ENCODE measurements at places on chromosomes 2 and 18.

GRCh38 chr2:72982781-72983499 is 65.6 kb downstream of the EMX1 start:
- DNase-seq = no peak

DNA sequence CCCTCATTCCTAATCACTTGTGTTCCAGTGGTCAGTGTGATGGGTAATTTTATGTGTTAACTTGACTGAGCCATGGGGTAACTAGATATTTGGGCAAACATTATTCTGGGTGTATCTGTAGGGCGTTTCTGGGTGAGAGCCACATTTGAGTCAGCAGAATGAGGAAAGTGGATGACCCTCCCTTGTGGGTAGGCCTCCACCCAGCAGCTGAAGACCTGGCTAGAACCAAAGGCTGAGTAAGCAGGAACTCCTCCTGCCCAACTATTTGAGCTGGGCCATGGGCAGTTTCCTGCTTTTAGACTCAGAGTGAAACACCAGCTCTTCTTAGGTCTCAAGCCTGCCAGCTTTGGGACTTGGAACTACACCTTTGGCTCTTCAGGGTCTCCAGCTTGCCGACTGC is 141.8 kb downstream of the ACKR3 start:
- no peak for DNase-seq

GRCh38 chr2:39377226-39377939 is 59.7 kb downstream of the MAP4K3 start:
- DNase-seq = no peak

- no peak for DNase-seq
Observed at GRCh38 chr2:23460228-23460627, 75.2 kb downstream of the KLHL29 start.

- DNase-seq = no peak
Observed at GRCh38 chr2:119204525-119204924, 19.1 kb upstream of the STEAP3 start.

DNA sequence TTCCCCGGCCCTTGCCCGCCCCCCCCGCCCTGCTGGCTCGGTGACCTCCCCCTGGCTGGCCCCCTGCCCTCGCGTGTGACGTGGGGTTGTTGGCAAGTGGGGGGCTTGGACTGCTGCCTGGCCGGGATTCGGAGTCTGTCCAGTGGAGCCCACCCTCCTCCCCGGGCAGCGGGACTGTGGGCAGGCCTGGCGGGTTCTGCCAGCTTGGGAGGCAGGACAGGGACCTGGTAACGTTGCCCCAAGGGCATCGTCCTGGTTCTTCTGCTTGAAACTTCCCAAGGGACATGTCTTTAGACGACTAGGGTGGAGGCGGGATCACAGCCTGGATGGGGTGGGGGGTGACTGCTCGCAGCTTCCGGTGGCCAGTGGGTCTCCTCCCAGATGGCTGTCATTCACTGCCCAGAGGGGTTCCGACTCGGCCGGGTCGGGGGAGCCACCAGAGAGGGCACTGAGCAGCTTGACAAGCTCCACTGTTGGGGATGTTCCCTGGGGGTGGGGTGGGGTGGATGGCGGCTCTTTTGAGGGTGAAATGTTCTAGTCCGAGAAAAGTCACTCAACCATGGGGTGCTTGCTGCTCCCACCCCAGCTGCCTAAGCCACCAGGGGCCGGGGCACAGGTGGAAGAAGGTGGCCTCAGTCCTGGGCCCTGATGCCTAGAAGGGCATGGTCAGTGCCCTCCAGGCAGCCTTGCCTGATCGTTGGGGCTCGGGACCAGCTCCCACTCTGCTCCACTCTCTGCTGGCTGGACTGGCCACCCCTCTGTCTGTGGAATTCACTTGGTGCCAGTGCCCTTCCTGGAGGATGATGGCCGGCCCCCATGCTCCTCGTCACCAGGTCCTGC is 4.3 kb upstream of the HS6ST1 start:
- DNase-seq = peak; percentile 16

GRCh38 chr2:150663143-150663542 is 175.7 kb upstream of the RND3 start:
- DNase-seq = no peak

- no peak for DNase-seq
Observed at GRCh38 chr18:63997041-63997440, 27.2 kb downstream of the SERPINB8 start.

GRCh38 chr2:236956641-236957040 is 129.0 kb upstream of the COPS8 start:
- no peak for DNase-seq

- no peak for DNase-seq
Observed at GRCh38 chr2:172233987-172234715, 131.5 kb upstream of the DLX2 start.

DNA sequence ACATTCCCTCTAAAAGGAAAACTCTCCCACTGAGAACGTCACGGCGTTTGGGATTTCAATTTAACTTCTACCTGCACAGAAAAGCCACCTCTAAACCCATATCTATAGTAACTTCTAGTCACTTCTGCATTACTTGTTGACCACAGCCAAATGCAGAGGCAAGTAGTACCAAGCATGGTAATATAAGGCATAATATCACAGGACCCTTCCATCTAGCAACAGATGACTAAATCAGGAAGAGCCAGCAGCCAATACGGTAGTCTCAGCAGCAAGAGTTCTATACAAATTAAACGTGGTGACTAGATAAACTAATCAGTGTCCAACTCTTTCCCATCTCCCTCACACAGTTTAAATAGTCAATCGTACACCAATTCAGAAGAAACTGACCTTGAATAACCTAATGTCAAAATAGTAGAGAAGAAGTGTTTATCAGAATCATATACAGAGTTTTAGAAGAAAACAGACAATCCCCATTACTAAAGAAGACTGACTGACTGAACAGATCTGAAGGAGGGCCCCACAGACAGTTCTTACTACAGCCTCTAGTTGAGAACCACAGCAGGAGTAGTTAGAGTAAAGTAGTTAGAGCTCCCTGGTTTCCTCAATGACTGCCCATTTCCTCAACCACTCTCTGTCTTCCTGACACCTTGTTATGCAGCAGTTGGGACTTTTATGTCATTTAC is 30.0 kb downstream of the MEMO1 start:
- peak; percentile 34 for DNase-seq

- DNase-seq = no peak
Observed at GRCh38 chr2:42843131-42843530, 50.7 kb upstream of the HAAO start.

DNA sequence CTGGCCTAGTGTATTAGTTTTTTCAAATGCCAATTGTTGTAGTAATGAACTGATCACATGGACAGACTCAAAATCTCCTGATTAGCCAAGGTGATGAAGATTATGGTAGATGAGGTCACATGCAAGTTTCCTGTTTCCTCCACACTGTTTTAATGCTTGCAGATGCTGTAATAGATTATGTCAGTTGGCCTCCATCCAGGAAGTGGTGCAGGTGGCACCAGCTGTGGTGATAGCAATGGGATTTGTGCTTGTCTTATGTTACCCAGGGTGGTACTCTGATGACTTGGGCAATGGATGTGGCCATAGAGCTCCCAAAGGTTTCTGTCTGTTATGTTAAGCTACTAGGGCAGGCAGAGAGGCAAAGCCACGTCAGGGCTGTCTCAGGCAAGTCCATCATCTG is 332.9 kb upstream of the DDX18 start:
- no peak for DNase-seq

- DNase-seq = no peak
Observed at GRCh38 chr18:58992301-58993231, 127.9 kb downstream of the ZNF532 start.

DNA sequence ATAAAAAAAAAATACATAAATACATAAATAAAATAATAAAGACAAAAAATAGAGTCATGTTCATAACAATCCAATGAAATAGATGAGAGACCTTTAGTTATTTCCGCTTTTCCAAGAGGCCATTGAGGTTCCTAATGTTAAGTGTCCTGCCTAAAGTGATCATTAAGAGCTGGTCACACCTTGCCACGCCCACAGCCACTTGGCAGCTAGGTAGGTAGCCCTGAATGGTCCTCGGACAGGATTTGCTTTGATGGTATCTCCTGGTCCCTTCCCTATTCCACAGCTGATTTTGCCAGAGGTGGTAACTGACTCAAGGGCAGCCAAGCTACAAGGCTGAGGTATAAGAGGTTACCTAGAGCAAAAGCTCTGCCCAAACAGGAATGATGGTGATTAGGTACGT is 24.5 kb upstream of the TANC1 start:
- no peak for DNase-seq

- DNase-seq = no peak
Observed at GRCh38 chr2:112085916-112086669, 31.0 kb downstream of the TMEM87B start.

DNA sequence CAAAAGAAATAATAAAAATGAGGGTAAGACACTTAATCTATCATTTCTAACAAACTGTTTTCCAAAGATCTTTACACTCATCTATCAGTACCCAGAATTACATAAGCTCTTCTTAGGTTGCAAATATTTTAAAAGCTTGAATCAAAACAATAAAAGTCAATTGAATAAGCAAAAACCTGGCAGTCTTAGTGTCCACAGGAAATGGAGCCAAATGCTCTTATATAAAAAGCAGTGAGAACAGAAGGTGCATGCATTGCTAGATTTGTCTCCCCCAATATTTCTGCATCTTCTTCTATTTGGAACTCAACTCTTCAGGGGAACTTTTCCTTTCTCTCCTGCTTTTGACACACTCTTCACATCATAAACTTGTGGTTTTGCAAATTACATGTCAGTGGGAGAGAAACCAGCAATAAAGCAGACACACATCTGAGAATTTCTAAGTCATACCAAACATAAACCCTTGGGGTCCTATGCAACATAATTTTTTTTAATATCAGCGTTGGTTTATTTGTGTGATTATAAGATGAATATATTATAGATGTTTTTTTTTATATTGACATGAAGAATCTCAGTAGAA is 343.9 kb upstream of the ACVR2A start:
- DNase-seq = no peak

GRCh38 chr18:79780547-79780946 is 17.2 kb upstream of the KCNG2 start:
- DNase-seq = no peak

Data from GM12892 (cell line).